ENCODE measurements at places on chromosomes 5 and 9.

- no peak for DNase-seq
Observed at GRCh38 chr5:39623291-39623865, 198.6 kb upstream of the DAB2 start.

DNA sequence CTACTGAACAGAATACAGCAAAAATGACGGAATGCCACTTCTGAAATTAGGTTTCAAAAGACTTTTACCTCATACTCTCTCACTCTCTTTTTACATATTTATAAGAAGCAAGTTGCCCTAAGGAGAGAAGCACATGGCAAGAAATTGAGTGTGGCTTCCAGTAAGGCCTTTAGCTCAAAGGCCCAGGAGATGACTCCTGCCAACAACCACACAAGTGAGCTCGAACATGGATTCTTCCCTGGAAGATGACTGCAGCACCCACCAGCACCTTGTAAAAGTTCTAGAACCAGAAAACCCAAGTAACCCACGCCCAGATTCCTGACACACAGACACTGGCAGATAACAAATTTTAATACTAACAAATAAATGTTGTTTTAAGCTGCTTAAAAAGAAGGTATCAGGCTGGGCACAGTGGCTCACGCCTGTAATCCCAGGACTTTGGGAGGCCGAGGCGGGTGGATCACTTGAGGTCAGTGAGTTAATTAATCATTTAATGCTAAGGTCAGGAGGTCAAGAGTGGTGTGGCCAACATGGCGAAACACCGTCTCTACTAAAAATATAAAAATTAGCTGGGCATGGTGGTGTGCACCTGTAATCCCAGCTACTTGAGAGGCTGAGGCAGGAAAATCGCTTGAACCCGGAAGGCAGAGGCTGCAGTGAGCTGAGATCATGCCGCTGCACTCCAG is 17.0 kb downstream of the PTBP3 start:
- no peak for DNase-seq

- no peak for DNase-seq
Observed at GRCh38 chr5:162221910-162222309, 154.3 kb downstream of the GABRG2 start.

- DNase-seq: no peak
Observed at GRCh38 chr9:70229579-70229978, 29.2 kb upstream of the SMC5 start.

DNA sequence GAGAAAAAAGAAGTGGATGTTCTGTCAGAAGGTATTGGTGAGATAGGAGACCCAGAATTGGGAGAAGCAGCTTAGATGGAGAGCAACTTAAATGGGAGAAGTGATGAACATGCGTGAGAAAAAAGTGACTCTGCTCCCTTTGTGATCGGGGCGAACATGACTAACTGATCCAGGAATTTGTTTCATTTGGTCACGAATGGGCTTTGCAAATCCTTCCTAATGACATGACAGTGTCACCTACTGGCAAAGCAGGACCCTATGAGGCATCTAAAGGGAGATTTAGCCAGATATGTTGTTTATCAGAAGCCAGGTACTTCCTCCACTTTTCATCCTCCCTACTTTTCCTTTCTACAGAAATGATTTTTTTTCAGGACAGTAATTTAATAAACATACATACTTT is 787.4 kb upstream of the RGMB start:
- no peak for DNase-seq

DNA sequence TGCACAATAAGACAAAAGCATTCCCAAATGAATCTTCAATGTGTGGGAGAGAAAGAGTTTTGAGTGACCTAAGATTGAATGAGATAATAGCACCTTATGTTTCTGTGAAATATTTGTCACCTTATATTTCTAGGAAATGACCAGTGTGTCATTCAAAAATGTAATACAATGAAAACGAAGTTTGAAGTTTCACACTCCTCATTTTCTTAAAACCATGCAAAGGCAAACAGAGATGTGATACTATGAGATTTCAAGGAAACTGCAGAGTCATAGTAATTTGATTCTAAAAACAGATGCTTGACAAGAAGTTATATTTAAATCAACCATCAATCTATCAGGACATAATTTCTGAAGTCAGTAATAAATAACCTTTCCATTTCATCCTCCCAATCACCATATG is 13.6 kb upstream of the ABCA1 start:
- no peak for DNase-seq

GRCh38 chr9:124286292-124286931 is 28.7 kb downstream of the NEK6 start:
- no peak for DNase-seq

DNA sequence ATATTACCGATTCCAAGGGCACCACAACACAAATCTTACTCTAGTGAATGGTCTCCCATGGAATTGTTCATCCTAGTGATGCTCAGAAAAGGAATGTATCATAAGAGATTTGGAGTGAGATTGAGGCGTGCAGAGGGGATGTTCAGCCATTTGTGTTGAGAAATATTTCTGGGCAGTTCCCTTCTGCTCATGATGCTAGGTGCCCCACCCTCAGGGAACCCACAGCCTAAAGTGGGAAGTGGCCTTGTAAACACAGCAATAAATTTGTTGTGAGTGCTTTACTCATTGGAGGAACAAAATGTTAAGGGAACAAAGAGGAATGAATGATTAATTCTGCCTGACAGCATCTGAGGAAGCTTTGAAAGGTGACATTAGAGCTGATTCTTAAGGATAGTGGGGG is 129.9 kb downstream of the TLE4 start:
- no peak for DNase-seq

GRCh38 chr5:123089914-123090660 is 1.0 kb downstream of the PRDM6 start:
- DNase-seq: no peak

DNA sequence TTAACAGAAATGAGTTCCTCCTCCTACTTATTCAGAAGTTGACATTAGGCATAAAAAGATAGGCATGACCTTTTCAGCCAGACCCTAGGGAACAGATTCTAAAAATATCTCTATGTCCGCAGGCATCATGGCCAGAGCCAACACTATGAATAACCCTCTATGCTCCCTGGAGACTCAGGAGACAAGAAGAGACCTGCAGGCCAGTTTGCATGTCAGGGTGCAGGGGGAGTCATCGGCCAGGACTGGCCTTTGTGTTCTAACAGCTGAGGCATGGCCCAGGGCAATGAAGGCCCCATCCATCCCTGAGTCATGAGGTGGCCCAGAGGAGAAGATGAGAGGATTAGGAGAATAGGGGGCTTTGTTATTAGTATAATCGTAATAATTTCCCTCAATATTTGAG is 93.8 kb downstream of the TMEM215 start:
- DNase-seq: no peak

- DNase-seq: no peak
Observed at GRCh38 chr5:128091579-128091978, 8.0 kb downstream of the SLC12A2 start.

- DNase-seq: no peak
Observed at GRCh38 chr5:123752552-123753179, 240.7 kb downstream of the CSNK1G3 start.

DNA sequence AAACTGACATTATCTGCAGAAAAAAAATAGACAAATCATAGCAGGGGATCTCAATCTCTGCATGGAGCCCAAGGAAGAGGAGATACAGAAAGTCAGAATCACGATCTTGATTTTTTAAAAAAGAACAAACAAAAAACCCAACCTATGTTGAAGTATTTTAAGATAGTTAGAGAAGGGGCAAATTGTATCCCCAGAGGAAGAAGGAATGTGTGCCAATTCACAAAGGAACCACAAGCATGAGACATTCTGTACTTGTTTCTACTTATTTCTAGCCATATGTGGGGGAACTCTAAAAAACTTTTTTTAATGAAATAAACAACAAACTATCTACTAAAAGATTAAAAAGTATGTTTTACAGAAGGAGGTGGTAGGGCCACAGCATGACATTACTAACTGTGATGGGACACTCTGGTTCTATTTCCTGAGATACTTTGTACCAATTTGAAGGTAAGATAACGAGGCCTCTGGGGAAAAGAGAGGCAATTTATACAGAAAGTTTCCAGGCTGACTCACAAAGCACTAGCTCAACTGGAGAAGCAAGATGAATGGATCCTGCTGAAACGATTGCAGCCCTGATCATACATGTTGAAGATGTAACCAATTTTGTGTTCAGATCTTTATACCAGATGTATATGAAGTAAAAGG is 22.5 kb downstream of the RANBP3L start:
- no peak for DNase-seq

DNA sequence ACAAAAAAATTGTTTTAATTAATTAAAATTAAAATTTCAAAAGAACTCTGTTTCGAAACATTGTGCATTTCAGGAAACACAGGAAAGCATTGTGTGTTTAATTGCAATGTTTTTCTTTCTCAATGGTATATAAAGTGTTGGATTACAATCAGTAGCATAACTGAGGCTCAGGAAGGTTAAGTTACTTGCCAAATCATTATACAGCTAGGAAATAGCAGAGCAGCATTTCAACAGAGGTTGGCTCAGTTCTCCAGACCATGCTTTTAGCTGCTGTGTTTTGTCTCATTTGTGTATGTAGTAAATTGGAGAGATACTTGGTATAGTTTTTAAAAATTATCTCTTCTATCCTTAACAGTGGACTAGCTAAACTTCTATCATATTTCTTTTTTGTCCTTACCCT is 30.0 kb upstream of the CAMLG start:
- DNase-seq: no peak

- no peak for DNase-seq
Observed at GRCh38 chr5:1819458-1819857, 18.3 kb downstream of the NDUFS6 start.

- DNase-seq: no peak
Observed at GRCh38 chr9:33190021-33190705, 23.0 kb upstream of the B4GALT1 start.

DNA sequence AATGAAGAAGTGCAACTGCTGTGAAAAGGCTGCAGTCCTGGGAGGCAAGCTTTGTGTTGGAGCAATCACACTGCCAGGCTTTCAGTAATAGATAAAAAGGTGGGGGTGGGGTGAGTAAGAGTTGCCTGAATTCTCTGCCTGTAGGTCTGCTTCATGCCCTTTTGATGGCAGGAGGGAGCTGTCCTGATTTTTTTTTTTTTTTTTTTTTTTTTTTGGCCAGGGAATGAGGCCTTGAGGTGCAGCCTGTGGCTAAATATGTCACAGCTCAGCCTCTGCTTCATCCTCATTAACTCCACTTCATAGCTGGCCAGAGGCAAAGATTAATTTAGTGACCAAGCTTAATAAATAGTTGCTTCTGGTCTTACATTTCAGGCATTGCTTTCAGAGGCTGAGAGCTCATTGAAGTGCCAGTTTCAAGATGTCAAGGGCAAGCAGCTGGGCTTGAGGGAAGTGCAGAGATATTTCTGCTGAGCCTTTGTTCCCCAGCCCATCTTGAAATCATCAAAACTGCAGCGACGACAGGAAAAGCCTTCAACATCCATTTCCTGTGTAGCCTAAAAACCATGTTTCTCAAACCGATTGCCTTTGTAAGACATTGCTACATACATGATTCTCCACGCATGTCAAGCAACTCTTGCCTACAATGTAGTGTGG is 134.7 kb downstream of the MACIR start:
- no peak for DNase-seq

- DNase-seq: no peak
Observed at GRCh38 chr9:116694785-116695291, 7.7 kb downstream of the TRIM32 start.

- DNase-seq: no peak
Observed at GRCh38 chr5:80928073-80928472, 32.1 kb upstream of the RASGRF2 start.

- no peak for DNase-seq
Observed at GRCh38 chr5:79151942-79152671, 40.5 kb downstream of the BHMT start.

GRCh38 chr5:139651043-139651834 is 3.1 kb downstream of the CXXC5 start:
- DNase-seq: no peak

GRCh38 chr5:96771395-96771794 is 36.4 kb downstream of the ERAP1 start:
- DNase-seq: no peak

DNA sequence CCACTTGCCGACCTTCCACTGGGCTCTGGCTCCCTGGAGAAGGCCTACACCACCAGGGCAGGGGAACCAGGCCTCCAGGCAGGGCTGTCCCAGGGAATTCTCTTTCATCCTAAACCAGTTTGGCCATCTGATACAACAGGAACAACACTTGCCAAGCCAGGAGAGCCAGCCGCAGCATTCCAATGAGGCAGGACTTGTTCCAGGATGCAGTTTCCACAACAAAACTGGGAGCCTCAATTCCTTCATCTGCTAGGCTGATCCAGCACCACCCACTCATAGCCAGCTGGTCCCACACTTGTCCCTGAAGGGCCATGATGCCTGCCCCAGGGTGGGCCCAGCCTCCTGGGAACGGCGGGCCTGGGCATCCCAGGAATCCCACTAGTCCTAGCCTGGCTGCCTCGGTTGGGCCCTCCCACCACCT is 26.0 kb downstream of the BICD2 start:
- DNase-seq: no peak

- no peak for DNase-seq
Observed at GRCh38 chr5:74136276-74136825, 504.2 kb downstream of the ENC1 start.

- no peak for DNase-seq
Observed at GRCh38 chr5:158194561-158194976, 335.6 kb upstream of the CLINT1 start.

DNA sequence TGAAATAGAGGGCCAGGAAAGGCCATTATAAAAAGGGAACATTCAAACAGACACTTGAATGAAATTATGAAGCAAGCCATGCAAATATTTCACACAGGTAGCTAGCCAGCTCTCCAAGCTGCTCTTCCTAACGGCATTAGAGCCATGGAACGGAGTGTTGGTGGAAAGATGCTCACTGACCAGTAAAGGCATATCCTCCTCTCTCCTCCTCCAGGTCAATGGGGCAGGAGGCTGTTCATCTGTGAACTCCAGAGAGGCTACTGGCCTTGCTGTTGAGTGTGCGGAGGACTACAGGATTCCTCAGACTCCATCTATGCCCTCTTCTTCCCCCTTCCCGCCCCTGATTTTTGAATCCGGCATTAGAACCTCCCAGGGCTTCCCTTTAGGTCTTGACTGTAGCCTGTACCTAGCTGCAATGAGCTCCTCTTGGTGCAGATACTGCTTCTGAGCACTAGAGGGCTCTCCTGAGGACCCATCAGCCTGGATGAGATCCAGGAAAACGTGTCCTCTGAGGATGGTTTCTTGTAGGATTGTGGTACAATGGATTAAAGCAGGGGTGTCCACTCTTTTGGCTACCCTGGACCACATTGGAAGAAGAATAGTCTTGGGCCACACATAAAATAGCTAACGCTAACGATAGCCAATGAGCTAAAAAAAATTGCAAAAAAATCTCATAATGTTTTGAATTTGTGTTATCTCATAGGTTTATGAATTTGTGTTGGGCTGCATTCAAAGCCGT is 162.2 kb downstream of the SREK1 start:
- peak; percentile 63 for DNase-seq

DNA sequence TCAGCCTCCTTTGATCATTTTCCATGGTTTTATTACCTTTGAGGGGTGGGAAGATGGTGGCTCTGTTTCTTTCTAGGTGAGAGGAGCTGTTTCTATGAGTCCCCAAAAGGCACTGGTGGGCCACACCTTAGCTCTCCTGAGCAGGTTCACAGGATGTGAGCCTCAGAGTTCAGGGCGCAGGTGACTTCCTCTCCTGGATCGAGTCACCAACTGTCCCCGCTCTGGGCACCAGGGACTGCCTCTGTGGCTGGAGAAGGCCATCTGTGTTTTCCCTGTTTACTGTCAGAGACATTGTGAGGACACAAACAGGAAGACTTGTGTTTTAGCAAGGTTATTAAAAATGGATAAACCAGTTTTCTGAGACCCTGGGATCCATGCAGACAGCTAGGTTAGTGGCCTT is 68.5 kb downstream of the IL31RA start:
- no peak for DNase-seq

GRCh38 chr5:40560474-40561110 is 119.1 kb upstream of the PTGER4 start:
- DNase-seq: no peak

Measured in NCI-H1694 (cell line).